ENCODE measurements at places on chromosomes 11 and 22. TPM values are rescaled to one million over a fixed set of nuclear protein-coding genes. Genes with fewer than 3 reads are reported as not detected.

DNA sequence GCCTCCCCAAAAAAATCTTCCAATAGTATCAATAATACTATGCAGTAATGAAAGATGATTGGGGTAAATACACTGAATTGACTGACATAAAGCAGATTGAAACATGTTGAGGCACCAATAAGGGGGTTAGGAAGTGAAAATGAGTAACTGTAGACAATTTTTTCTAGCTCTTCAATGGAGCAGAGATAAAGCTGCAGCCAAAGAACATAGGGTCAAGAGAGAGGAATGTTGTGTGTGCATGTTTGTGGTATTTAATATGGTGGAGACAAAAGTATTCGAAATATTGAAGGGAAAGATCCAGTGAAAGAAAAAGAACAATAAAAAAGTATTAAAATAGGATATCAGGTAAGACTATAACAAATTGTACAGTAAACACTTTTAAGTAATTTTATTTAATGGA lies 450.0 kb upstream of the CCDC179 start:
- no peak for DNase-seq

DNA sequence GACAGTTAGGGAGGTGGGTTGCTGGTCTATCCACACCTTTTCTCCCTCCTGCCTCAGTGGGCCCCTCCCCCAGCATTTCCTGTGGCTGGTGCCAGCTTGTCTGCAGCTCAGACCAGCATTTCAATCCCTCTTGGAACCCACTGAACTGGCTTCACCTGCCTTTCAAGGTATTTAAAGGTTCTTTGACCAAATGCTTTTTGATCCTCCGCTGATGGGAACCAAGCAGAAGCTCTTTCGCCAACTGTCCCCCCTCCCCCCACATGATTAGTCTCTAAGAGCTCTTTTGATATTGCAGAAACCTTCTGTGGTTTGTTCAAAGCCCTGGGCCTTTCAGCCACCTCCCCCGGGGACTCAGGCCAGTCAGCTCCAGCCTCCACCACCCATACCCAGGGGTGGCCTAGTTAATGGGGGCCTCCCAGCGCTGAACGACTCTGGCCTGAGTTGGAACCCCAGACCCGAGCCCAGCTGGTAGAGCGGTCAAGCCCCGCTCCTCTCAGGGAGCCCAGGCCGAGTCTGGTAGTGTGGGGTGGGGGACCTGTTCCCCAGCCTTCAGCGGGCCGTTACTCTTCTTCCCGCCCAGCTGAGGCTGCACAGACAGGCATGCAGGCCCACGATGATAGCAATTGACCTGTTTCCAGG lies 6.0 kb upstream of the SYT7 start:
- DNase-seq = no peak

DNA sequence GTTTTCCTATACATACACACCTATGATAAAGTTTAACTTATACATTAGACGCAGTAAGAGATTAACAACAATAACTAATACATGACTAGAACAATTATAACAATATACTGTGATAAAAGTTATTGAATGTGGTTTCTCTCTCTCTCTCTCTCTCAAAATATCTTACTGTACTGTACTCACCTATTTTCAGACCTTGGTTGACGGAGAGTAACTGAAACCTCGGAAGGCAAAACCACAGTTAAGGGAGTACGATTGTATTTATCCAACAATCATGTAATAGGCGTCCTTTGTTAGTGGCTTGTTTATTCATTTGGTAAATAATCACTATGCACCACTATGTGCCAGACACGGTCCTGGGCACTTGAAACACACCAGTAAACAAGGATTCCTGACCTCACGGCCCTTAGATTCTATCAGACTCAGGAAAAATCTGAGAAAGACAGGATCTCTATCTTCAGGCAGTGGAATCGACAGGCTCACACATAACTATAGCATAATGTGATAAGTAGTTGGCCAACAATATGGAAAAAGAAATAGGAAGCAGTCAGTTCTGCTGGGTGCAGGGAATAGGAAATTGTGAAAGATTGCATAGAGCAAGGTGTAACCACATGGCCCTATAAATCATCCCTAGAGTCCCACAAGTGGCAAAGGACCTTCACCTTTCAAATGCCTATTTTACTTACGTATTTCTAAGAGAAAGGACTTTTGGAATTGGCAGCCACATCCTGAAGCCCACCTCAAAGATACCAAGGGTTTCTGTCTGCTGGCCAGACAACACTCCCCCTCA lies 12.0 kb downstream of the ETS1 start:
- no peak for DNase-seq

GRCh38 chr11:32433101-32433913 lies 2.0 kb downstream of the WT1 start:
- DNase-seq = no peak

GRCh38 chr11:39149214-39149613 lies 2310.2 kb downstream of the LRRC4C start:
- DNase-seq = no peak

- no peak for DNase-seq
These were observed 2.0 kb downstream of the GTF2H1 start for GRCh38 chr11:18324381-18324780.

DNA sequence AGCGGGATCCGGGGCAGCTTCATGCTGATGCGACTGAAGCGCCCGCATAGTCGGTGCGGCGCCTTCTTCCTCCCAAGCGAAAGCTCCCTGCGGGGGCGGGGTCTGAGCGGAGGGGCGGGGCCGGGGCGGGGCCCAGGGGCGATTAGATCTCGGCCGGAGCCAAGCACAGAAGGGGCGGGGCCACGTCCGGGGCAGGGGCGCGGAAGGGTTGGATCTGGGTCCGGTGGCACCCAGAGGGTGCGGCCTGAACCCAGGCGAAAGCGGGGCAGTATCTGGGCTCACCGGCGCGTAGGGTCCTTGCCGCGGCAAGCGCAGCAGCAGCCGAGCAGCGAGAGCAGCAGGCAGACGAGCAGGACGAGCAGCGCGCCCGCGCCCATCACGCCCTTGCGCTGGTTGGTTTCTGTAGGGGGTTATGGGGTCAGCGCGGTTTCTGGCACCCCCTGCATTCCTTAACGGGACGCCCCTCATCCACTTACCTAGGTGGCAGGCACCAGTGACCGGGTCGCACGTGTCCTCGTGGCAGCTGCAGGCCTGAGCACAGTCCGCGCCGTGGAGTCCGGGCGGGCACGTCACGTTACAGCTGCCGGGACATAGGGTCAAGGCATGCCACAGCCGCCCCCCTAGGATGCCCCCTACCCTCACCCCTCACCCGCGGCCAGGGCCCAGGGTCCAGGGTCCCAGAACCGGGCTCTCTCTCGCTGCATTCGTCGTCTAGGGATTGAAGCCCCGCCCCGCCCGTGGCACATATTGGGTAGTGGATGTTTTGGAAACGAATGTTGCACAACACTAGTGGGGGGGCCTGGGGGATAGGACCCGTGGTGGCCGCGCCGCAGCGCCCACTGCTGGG lies 8.1 kb downstream of the SCARF2 start:
- DNase-seq = no peak

DNA sequence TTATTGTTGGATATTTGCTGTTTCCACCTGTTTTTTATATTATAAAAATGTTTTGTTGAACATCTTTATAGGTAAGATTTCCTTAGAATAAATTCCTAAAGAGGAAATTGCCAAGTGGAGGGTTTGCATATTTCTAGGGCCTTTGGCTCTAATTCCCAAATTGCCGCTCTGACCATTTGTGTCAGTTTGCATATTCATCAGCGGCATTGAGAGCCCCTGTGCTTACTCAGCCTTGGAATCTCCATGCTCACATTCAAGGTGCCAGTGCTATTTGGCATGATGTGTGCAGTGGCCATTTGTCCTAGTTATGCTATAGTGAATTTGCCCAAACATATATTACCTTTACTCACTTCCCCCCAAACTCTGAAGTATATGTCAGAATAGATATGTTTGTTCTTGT lies 25.5 kb downstream of the KREMEN1 start:
- no peak for DNase-seq

DNA sequence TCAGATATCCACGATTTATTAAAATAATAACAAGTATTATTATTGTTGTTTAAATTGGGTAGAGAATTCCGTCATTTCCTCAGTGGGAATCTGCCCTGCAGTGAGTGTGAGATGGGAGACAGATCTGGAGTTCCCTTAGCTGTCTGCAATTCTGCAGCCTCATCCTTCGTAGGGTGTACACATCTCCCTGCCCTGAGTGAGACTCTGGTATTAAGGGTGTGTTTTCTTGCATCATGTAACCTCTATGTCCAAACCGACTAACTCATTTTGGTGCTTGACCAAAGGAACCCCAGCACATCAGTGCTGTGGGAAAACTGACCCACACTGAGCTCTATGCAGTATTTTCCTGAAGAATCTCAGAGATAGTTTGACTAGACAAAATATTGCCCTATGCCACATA lies 157.6 kb downstream of the LDLRAD3 start:
- no peak for DNase-seq

- no peak for DNase-seq
These were observed 120.6 kb downstream of the MICAL3 start for GRCh38 chr22:17903564-17904295.

DNA sequence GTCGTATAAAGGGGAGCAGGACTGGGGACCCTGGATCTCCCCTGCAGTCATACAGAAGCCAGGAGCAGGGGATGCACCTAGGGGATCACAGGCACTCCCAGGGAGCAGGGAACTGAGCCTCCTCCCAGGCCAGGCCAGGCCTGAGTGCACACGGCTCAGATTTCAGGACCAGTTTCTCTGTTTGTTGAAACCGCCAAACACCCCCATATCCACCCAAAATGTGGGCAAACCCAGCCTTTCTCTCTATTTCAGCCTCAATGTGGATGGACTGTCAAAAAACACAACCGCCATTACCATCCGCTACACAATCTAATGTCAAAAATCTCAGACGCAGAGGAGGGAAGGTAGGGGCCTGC lies 17.5 kb downstream of the MN1 start:
- DNase-seq = no peak

GRCh38 chr22:40176921-40177737 lies 596 bp upstream of the TNRC6B start:
- DNase-seq = no peak

DNA sequence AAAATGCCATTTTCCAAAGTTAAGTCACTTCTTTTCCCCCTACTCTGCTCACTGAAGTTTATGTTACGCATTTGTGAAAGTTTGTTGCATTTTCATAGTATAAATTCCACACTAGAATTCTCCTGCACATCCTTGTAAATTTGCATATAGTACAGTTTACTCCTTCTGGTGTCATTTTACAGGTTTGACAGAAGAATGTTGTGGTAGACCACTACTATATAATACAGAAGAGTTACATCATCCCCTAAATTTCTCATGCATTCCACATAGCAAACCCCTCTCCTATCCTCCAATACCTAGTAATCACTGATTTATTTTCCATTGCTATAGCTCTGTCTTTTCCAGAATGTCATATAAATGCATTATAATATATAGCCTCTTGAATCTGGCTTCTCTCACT lies 64.5 kb downstream of the CCDC73 start:
- no peak for DNase-seq

- no peak for DNase-seq
These were observed 37.1 kb upstream of the MMP12 start for GRCh38 chr11:102911758-102912481.

DNA sequence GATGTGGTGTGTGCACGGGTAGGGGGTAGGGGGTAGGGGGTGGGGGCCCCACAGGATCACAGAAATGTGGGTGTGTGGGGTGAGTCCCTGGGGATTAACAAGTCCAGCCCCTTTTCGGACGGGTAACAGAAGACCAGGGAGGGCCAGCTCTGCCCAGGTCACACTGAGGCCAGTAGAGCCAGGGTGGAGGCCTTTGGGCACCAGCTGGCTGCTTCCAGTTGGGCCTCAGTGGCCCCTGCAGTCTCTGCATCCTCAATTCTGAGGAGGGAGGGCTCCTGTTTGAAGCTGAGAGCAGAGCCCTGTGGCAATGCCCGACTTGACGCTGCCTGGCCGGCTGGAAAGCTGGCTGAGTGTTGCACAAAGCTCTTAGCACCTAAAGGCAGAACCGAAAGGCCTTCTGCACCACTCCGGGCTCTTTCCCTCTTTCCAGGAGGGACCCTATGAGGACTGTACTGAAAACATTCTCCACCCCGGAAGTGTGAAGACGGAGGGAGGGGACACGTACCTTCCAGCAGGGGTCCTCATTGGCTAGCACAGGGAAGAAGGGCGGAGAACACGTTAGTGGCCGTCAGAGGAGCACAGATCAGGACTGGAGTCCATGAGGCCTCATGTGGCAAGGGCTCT lies 120.4 kb downstream of the PHF21B start:
- DNase-seq = no peak

DNA sequence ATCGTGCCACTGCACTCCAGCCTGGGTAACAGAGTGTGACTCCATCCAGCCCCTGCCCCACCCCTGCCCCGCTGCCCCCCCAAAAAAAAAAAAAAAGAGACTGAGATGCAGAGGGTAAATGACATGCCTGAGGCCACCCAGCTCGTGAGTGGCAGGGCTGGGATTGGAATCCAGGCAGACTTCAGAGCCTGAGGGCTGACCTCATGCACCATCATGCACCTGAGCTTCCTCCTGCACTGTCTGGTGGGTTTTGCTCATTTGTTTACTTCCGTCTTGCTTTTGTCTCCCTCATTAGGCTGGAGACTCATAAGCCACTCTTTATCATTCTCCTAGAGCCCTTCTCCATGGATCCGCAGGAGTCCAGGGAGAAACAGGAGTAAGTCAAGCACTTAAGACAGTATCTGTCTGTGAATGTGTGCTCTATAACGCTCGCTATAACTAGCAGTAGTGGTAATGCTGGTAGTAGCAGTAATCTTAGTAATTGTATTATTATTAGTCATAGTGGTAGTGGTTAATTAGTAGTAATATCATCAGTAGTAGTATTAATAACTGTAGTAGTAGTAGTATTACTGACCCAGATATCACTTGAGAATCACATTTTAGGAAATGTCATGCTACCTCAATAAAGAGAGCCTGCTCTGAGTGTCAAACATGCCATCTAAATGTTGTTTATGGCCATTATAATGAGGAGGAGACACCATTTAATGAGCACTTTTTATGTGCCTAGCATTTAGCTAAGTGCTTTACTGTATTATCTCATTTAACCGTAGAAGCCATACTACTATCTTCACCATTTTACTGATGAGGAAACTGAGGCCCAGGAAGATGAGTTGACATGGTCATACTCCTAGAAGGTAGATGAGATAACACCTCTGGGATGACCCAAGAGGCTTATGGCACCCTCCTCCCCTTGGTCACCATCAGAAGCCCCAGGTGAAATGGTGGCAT lies 85.0 kb downstream of the NAT10 start:
- no peak for DNase-seq

GRCh38 chr11:15579287-15580001 lies 464.7 kb downstream of the INSC start:
- no peak for DNase-seq

GRCh38 chr11:8267831-8268529 lies 4.3 kb upstream of the LMO1 start:
- DNase-seq = no peak

GRCh38 chr11:64998141-64998540 lies 1.4 kb upstream of the BATF2 start:
- DNase-seq = no peak

Gene KCNJ1
- not detected for total RNA-seq

Gene OSBPL5
- total RNA-seq = 12.5 TPM

Gene APOBEC3G
- total RNA-seq = 21.9 TPM

Gene APOA4
- total RNA-seq = not detected

Gene APOA5
- not detected for total RNA-seq

Gene HBB
- 939 TPM for total RNA-seq

Gene NTM
- 1.5 TPM for total RNA-seq

Gene SLC22A12
- total RNA-seq = not detected

Gene WNT11
- 9.9 TPM for total RNA-seq

Gene FOLR2
- total RNA-seq = 136 TPM

Gene APOL4
- total RNA-seq = 5.7 TPM

Gene PYGM
- total RNA-seq = 69.9 TPM

Gene SLC43A1
- 5.4 TPM for total RNA-seq

Gene IMMP1L
- 26.1 TPM for total RNA-seq

Measured in heart left ventricle (tissue), 16 donors.